ENCODE measurements at places on chromosomes 3 and 15.

DNA sequence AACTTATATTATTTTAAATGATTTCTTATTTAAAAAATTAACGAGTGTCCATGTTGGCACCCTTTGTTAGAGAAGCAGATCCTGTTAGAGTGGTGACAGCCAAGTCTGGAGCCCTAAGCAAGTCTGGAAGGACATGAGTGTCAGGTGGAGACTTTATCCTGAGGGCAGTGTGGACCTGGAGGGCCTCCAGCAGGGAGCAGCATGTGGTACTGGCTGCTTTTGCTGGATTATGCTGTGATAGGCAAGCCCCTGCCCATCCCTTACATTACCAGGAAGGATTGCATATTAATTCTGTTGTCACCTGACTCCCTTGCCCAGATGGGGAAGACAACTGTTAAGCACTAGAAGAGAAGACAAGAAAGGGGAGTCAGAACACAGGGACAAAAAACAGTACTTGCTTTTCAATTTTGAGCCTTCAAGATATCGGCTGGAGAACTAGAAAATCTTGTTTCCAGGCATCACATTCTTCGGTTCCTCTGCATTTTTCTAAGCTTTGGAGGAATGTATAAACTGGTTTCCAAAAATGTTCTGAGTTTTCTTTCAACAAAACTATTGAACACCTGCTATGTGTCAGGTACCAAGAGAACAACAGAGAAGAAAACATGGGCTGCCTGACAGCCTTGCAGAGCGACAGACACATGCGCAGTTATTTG is 22.7 kb downstream of the ZNF860 start:
- DNase-seq, result no peak

- DNase-seq, result no peak
Measured at GRCh38 chr15:61196711-61197586, 32.2 kb downstream of the RORA start.

GRCh38 chr3:30407651-30408050 is 198.8 kb upstream of the TGFBR2 start:
- DNase-seq, result no peak

GRCh38 chr15:33009603-33010002 is 184.9 kb downstream of the FMN1 start:
- no peak for DNase-seq

GRCh38 chr3:55884491-55885285 is 397.6 kb upstream of the WNT5A start:
- no peak for DNase-seq

Measured in stimulated activated CD4-positive, alpha-beta T cell treated with anti-CD3 and anti-CD28 coated beads, Interleukin-1b, Interleukin-23, amount 100 ng/mL, for 24 hours (primary cell).